ENCODE measurements at places on chromosomes 6 and 20.

DNA sequence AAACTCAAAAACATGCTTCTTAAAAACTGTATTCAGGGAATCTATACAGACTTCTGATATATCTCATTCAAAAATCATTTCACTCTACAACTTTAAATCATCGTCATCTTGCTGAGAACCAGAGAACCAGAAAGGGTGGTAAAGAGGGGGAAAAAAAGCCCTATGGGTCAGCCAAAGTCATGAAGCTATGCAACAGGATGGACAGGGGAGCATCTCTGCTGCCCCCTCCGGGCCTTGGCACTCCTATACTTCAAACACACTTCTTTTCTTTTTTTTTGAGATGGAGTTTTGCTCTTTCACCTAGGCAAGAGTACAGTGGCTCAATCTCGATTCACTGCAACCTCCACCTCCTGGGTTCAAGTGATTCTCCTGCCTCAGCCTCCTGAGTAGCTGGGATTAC, 73.5 kb upstream of the NFATC2 start:
- DNase-seq = no peak

GRCh38 chr6:21132446-21132845, 461.1 kb upstream of the SOX4 start:
- no peak for DNase-seq

GRCh38 chr6:4085332-4085700, 6.4 kb upstream of the FAM217A start:
- DNase-seq = no peak

DNA sequence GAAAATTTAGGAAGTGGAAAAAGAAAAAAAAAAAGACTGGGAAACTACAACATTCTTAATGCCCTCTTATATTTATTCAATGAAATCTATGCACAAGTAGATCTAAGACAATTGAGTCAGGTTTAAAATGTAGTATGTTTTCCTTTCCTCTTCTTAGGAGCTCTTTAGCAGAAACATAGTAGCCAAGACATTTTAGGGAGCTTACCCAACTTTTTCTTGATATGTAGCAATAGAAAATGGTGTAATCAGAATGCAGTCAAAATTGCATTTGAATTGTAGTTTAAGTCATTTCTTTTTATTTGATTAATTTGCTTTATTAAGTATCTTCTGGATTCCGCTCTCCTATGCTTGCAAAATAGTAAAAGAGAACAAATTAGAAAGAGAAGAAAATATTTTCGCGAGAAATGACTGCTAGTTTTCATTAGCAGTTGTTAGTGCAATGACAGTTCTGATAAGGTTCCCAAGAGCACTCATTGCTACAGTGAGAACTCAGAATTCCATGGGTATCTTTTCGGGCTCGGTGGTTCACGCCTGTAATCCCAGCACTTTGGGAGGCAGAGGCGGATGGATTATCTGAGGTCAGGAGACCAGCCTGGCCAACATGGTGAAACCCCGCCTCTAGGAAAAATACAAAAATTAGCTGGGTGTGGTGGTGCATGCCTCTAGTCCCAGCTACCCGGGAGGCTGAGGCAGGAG, 52.2 kb downstream of the JARID2 start:
- no peak for DNase-seq

GRCh38 chr6:26033941-26034354, 53.3 kb upstream of the HFE start:
- DNase-seq = peak; percentile 56

GRCh38 chr6:27668442-27669294, 195.8 kb upstream of the ZNF184 start:
- peak; percentile 86 for DNase-seq

DNA sequence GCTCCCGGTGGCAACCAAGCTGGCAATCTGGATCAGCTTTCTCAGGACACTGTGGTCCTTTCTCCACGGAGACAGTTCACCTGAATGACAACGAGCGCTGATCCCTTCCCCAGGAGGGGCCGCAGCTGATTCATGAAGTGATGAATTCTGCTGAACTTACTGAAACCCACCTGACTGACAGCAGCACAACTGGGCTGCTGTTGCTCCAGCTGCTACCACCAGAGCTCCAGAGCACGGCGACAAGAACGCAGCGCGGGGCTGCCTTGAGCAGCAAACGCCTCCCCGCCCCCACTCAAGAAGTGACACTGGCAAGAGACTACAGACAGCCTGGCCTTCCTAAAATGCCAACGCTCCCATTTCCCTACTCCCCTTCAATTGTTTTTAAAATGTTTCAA, 10.0 kb downstream of the PXDC1 start:
- DNase-seq = no peak

DNA sequence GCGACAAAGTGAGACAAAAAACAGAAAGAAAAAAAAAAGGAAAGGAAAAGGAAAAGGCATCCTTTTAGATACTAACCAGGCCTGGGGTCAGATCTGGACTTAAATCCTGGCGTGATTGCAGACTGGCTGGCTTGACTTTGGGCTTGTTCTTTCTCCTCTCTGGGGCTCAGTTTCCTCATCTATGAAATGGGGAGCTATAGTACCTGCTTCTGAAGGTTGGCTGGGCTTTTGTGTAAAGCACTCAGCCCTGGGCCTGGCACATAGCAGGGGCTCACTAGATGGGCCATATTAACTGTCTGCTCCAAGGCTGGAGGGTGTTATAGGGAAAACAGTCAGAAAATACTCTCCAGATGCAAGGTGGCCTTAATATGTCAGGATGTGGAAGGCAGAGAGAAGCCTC, 1.2 kb upstream of the R3HDML start:
- no peak for DNase-seq

GRCh38 chr6:91751526-91751925, 1164.7 kb upstream of the MAP3K7 start:
- DNase-seq = no peak

DNA sequence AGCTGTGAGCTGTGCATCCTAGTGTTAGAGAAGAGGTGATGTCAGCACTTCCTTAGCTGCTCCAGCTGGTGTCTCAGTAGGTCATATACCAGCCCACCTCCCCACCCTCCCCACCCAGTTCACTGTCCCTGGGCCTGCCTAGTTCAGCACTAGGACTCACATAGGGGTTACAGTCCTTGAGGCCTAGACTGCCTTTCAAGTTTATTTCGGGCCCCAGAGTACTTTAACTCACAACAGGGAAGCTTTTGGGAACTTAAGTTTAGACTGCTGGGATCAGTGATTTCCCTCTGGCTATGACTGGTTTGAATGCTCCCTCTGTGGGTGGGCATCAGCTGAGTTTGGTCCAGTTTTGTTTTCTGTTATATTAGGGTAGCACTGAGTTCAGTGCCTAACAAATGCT, 139.2 kb upstream of the MMS22L start:
- DNase-seq = no peak

GRCh38 chr6:163162874-163163213, 251.7 kb upstream of the QKI start:
- no peak for DNase-seq

- DNase-seq = no peak
Observed at GRCh38 chr6:100657678-100658330, 193.1 kb upstream of the SIM1 start.

DNA sequence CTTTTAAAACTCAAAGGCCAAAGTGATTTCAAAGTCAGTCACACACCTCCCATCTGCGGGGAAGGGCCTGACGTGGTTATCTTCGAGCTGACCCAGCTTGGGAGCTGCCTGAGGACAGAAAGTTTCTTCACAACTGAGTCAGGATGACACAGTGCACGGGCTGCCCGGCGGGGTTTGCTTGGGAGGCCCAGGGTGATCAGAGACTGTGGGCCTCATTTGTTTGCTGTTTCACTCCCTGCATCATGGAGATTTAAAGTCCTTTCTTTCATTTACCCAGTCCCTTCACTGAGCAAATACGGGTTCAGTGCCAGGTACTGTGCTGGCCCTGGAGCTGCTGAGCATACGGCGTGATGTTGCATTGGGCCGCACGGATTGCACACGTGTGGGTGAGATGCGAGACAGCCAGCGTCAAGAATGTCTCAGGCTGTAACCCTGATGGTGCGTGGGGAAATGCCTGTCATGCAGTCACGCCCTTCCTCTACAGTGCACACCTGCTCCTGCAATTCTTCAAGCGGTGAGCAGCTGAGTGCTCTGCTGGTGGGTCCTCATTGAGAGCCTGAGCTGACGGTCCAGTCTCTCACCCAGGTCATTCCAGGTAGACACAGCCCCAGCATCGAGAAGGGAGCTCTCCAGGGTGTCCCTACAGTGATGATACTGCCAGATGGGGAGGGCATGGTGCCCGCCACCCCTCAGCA, 82.7 kb upstream of the PMEPA1 start:
- no peak for DNase-seq

GRCh38 chr20:62732031-62732760, 23.6 kb downstream of the NTSR1 start:
- no peak for DNase-seq

GRCh38 chr6:22313796-22314195, 17.0 kb upstream of the PRL start:
- no peak for DNase-seq

GRCh38 chr6:11865680-11866300, 87.2 kb upstream of the ADTRP start:
- DNase-seq = no peak

DNA sequence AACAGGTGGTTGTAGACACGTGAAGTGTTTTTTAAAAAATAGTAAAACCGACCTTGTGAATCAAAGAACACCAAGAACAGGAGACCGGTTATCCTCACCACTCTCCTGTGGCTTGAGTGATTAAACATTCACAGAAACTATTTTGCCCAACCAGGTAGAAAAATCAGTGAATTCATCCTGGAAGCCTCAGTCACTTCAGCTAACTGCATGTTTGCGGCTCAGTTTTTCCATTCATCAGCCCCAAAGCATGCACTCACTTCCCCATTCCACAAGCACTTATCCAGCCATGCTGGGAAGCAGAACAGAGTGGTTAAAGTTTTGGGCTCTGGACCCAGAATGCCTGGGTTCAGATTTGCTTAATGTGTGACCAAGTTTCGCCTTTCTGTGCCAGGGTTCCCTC, 2.4 kb downstream of the LRRN4 start:
- no peak for DNase-seq

DNA sequence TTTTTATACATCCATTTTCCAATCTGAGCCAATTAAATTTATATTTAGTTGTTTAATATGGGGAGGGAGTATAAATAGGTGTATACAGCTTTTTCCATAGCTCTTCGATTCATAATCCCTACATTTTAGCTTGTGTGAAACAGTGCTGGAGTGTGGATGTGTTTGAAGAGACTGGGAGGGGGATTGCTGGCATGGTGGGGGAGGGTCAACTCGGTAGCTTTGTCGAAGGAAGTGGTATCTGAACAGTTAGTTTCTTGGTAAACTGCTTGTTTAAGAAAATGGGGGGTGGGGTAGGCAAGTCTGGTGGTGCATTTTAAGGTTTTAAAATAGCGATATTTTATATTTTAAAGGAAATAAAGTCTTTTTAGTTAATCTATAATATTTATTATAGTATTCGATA, 1.4 kb upstream of the LIN28B start:
- no peak for DNase-seq

Measured in stimulated activated CD4-positive, alpha-beta T cell treated with anti-CD3 and anti-CD28 coated beads, Interleukin-2, amount 100 ng/mL, for 24 hours (primary cell).